Gastroesophageal sphincter (tissue), 4 donors: ENCODE measurements at places on chromosomes 3 and 15. TPM values are rescaled to one million over a fixed set of nuclear protein-coding genes. Genes with fewer than 3 reads are reported as not detected.
A peak's percentile ranks its signal among the peaks of the same experiment; 100 is the strongest.

The SCG3 gene
- not detected for total RNA-seq

The CSTA gene
- total RNA-seq, result 9.2 TPM

The TNNC1 gene
- 4.6 TPM for total RNA-seq

The SH2D7 gene
- total RNA-seq, result not detected

DNA sequence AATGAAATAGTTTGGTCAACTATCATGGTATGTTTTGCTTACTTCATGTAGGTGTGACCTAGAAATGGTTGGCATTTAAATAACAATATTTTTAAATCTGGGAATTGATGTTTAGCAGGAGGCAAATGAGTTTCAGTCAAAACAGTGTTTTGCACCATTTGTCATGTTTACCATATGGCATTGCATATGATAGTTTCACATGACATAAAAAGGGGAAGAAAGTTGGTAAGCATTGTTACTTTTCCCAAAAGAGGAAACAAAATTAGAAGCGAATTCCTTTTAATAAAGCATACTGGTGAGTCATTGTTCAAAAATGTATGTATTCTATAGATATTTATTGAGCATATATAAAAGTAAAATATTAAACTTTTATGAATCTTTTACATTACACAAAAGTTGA lies 2.3 kb downstream of the RNF13 start:
- H3K4me3 ChIP-seq, result peak overlapping the region; percentile 89
- peaks cover 8% of the 10 kb centered on the region for H3K4me1 ChIP-seq
- H3K36me3 ChIP-seq, result no peaks in the 10 kb centered on the region
- ATAC-seq, result no peak
- H3K27ac ChIP-seq, result peak overlapping the region; percentile 97
- no peaks in the 10 kb centered on the region for H3K27me3 ChIP-seq

The HRG gene
- not detected for total RNA-seq

The GPR27 gene
- total RNA-seq, result 2.8 TPM

DNA sequence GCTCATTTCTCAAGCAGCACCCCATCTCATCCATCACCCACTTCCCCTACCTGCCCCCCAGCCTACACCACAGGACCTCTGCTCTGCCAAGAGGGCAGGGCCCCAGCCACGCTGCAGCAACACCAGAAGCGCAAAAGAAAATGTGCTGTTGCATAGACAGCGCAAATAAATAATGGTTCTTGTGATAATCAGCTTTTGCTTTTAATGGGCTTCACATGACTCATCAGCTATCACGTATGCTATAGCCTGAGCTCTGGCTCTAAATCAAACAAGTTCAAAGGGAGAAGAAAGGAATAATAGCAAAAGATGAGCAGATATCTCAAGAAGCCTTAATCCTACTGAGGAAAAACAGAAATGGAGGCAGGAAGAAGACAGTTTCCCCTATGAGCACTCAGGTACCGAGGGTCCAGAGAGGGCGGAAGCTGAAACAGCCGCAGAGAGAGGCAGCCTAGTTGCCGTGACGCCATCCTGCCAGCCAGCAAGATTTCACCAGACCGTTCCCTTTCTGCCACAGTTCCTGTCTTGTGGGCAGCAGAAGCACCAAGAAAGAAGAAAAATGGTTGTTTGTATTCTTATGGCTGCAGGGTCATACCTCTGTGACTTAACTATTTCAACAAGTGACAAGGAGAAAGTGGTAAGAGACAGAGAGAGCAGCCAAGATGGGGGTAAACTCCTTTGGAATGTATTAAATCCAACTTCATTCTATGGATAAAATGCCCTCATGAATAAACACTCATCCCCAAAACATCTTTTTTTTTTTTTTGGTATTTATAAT lies 22.0 kb downstream of the RAB27A start:
- ATAC-seq, result peak; percentile 53
- H3K36me3 ChIP-seq, result peaks cover 14% of the 10 kb centered on the region
- no peaks in the 10 kb centered on the region for H3K4me1 ChIP-seq
- no peak overlapping the region for H3K4me3 ChIP-seq

DNA sequence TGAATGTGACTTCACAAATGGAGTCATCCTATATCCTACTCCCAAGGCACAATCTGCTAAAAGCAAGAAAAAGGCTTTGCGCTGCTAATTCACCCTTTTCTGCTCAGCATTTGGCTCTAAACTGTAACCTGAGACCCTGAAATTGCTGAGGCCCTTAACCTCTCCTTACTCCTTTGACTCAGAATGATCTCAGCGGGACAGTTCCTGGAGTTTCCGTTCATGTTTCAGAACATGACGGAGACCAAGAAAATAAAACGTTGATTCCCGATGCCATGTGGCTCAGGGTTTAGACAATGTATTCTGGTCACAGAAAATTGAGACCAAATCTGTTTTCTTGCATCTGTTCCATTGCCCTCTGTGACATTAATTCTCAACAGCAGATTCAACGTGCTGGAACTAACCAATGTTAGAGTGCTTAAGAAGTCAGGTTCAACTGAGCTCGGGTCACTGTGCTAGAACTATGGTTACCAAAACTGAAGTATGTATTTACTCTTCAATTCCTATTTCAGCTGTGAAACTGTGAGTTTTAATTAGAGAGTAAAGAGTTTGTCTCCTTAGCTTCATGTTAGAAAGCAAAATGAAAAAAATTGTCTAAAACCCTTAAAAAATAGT lies 45.4 kb upstream of the TMC3 start:
- ATAC-seq, result no peak
- no peak overlapping the region for H3K4me3 ChIP-seq
- no peaks in the 10 kb centered on the region for H3K4me1 ChIP-seq
- H3K27ac ChIP-seq, result no peak overlapping the region
- H3K27me3 ChIP-seq, result no peaks in the 10 kb centered on the region

- ATAC-seq, result no peak
- H3K27ac ChIP-seq, result no peak overlapping the region
- H3K4me3 ChIP-seq, result no peak overlapping the region
- no peaks in the 10 kb centered on the region for H3K4me1 ChIP-seq
- no peaks in the 10 kb centered on the region for H3K27me3 ChIP-seq
These were observed 15.0 kb upstream of the SEC22A start for GRCh38 chr3:123186695-123187094.

The TMEM41A gene
- total RNA-seq, result 10.4 TPM

- H3K4me3 ChIP-seq, result no peak overlapping the region
- peaks cover 9% of the 10 kb centered on the region for H3K4me1 ChIP-seq
- ATAC-seq, result peak; percentile 96
These were observed 45.0 kb downstream of the TNK2 start for GRCh38 chr3:195863121-195864061.

- ATAC-seq, result no peak
- H3K27me3 ChIP-seq, result no peaks in the 10 kb centered on the region
- no peak overlapping the region for H3K4me3 ChIP-seq
- H3K36me3 ChIP-seq, result no peaks in the 10 kb centered on the region
- no peaks in the 10 kb centered on the region for H3K4me1 ChIP-seq
These were observed 843.6 kb upstream of the NECTIN3 start for GRCh38 chr3:110227991-110228390.
